A172 (cell line): ENCODE measurements at places on chromosomes 13 and 19. TPM values are rescaled to one million over a fixed set of nuclear protein-coding genes. Genes with fewer than 3 reads are reported as not detected.

GRCh38 chr13:73341748-73342147 is 282.9 kb downstream of the KLF5 start:
- DNase-seq = peak; percentile 84

- no peak for DNase-seq
Measured at GRCh38 chr19:55599842-55600661, at the start of gene ZNF524. TSS of gene ZNF524 (plus strand) at chr19:55600288. CDS start at chr19:55602113, 1,825 bp downstream.

DNA sequence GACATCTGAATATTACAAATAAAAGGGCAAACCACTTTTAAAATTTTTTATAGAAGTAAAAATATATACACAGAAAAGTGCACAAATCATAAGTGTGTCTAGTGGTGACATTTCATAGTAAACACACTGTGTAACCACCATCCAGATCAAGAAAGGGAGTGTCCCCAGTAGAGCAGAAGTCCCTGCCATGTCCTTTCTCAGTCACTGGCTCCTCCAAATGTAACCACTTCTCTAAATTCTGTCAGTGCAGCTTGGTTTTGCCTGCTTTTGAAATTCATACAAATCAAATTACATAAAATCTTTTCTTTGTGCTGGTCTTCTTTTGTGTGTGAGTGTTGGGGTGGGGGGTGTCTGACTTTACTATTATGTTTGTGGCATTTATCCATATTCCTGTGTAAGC is 116.5 kb downstream of the RBM26 start:
- DNase-seq = no peak

GRCh38 chr19:41711376-41712261 is 3.2 kb downstream of the CEACAM5 start:
- no peak for DNase-seq

- DNase-seq = no peak
Measured at GRCh38 chr13:74114641-74115040, 19.6 kb downstream of the KLF12 start.

DNA sequence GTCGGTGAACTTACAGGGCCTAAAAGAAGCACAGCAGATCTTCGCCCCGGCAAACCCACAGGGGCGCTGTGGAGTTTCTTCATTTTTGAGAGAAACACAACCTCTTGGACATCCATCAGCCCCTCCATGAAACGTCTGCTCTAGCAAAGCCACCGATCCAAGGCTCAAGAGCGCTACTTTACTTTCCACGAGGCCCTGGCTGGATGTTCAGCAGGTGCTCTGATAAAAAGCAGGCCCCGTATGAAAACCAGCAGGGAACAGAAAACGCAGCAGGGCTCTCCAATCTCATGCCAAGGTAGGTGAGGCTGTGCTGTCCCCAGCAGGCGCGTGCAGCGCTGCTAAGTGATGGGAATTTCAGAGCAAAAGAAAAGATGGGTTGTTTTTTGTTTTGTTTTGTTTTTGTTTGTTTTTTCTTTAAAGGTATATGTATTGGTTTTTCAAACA is 86.7 kb downstream of the IRS2 start:
- no peak for DNase-seq

The RAB20 gene
- 1.7 and 3.6 TPM in 2 replicates for total RNA-seq

The ZNF285 gene
- 0.65 TPM in 1 of 2 replicates, not detected in the other for total RNA-seq
